Tibial nerve (tissue), 4 donors: ENCODE measurements at places on chromosomes 16 and 17. TPM values are rescaled to one million over a fixed set of nuclear protein-coding genes. Genes with fewer than 3 reads are reported as not detected.

The TMEM238L gene
- total RNA-seq: not detected

The GP1BA gene
- not detected for total RNA-seq

The EXOC3L1 gene
- 2.1 TPM for total RNA-seq

The EPN3 gene
- total RNA-seq: not detected

The VAT1L gene
- 19.0 TPM for total RNA-seq

The GPR179 gene
- total RNA-seq: not detected

The KRT23 gene
- not detected for total RNA-seq

GRCh38 chr16:87245511-87245910 is 71.7 kb downstream of the C16orf95 start:
- peaks cover 2% of the 10 kb centered on the region for H3K27me3 ChIP-seq
- DNase-seq: no peak
- H3K27ac ChIP-seq: no peak overlapping the region
- H3K4me1 ChIP-seq: peaks cover 7% of the 10 kb centered on the region
- no peak overlapping the region for H3K4me3 ChIP-seq

DNA sequence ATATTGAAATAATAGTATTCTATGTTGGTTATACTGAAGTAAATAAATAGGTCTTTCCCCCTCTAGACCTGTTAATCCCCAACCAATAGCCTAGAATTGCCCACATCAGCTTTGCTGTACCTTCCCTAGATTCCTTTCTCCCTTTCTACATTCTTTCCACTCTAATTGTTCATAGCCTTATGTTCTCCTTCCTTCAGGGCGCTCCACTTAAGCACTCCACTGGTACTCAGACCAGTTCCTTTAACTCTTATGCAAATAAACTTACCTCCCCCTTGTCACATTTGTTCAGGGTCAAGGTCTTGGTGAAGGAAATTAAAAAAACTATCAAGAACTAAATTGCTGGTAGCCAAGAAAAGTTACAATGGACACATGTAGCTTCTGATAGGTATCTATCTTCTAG is 294.8 kb downstream of the UTP18 start:
- no peak for DNase-seq
- no peak overlapping the region for H3K4me3 ChIP-seq
- no peaks in the 10 kb centered on the region for H3K4me1 ChIP-seq
- no peaks in the 10 kb centered on the region for H3K27me3 ChIP-seq

- H3K4me1 ChIP-seq: no peaks in the 10 kb centered on the region
- no peak for DNase-seq
- H3K4me3 ChIP-seq: no peak overlapping the region
These were observed 10.7 kb downstream of the C16orf95 start for GRCh38 chr16:87306516-87306915.

GRCh38 chr17:79741401-79741750 is 10.6 kb downstream of the ENPP7 start:
- H3K4me1 ChIP-seq: no peaks in the 10 kb centered on the region
- DNase-seq: no peak
- peaks cover 65% of the 10 kb centered on the region for H3K27me3 ChIP-seq
- H3K27ac ChIP-seq: no peak overlapping the region
- no peaks in the 10 kb centered on the region for H3K36me3 ChIP-seq
- no peak overlapping the region for H3K4me3 ChIP-seq

GRCh38 chr16:17273142-17273561 is 197.6 kb downstream of the XYLT1 start:
- H3K27ac ChIP-seq: no peak overlapping the region
- H3K36me3 ChIP-seq: no peaks in the 10 kb centered on the region
- no peak overlapping the region for H3K4me3 ChIP-seq
- DNase-seq: no peak

DNA sequence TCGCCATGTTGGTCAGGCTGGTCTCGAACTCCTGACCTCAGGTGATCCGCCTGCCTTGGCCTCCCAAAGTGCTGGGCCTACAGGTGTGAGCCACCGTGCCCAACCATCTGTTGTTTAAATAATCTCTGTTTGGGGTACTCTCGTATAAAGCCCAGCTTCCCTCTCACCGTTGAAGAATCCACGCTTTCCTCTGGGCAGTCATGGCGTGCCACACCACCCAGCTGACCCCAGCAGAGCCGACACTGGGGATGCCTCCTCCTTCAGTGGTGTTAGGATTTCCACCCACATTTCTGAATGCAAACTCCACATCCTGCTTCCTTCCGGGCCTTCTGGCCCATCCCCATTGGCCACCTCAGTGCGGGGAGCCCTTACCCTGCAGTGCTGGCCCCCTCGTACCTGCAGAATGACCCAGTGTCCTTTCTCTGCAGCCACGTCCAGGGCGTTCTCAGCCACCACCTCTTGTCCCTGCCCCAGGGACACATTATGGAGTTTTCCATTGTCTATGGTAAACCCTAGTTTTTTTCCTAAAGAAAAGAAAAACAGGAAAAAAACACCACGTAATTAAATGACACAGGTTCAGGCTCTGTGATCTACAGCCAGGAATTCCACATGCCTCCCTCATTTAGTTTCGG is 60.4 kb downstream of the PGS1 start:
- no peak overlapping the region for H3K27ac ChIP-seq
- no peak overlapping the region for H3K4me3 ChIP-seq
- no peak for DNase-seq
- H3K27me3 ChIP-seq: peaks cover 19% of the 10 kb centered on the region

- no peaks in the 10 kb centered on the region for H3K36me3 ChIP-seq
- H3K4me3 ChIP-seq: no peak overlapping the region
- H3K4me1 ChIP-seq: no peaks in the 10 kb centered on the region
- H3K27me3 ChIP-seq: no peaks in the 10 kb centered on the region
These were observed 30.7 kb downstream of the ADGRG5 start for GRCh38 chr16:57572978-57573728.

DNA sequence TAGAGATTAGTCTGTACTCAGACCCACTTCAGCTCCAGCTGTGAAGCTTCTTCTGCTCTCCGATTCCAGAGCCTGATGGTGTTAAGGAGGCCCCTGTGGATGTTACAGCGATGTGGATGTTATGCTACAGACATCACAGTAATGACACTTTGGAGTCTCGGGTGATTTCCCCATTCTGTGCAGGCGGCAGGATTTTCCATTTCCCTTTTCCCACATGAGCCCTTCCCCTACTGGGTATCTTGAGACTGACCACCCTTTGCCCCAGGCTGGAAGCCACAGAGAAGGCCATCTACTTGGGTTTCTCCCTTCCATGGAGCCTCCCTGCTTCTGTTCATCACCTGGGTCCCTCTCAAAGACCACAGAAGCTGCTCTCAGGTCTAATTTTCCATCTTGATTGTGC is 78.3 kb downstream of the KCNJ12 start:
- H3K36me3 ChIP-seq: no peaks in the 10 kb centered on the region
- peaks cover 8% of the 10 kb centered on the region for H3K4me1 ChIP-seq
- no peaks in the 10 kb centered on the region for H3K27me3 ChIP-seq
- H3K27ac ChIP-seq: no peak overlapping the region
- no peak overlapping the region for H3K4me3 ChIP-seq

- no peak for DNase-seq
- no peak overlapping the region for H3K4me3 ChIP-seq
- no peaks in the 10 kb centered on the region for H3K36me3 ChIP-seq
- H3K4me1 ChIP-seq: no peaks in the 10 kb centered on the region
These were observed 72.7 kb downstream of the OMG start for GRCh38 chr17:31224366-31224765.

DNA sequence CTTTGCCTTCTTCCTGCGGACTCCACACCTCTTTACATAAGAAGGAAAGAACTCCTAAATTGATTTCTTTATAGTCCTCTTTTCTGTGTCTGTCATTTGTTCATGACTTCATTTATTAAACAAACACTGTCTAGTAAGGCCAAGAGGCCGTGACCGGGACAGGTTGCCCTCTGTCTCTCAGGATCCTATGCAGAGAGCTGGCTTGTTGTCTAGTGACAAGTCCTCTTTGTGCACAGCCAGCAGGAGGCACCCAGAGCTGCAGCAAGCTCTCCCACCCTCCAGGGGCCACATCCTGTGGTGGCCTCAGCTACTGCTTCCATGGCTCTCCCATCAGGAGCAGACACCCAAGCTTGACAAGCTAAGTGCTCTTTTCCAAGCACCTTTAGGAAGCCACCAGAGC is 50.6 kb downstream of the PLD6 start:
- peaks cover 22% of the 10 kb centered on the region for H3K4me1 ChIP-seq
- no peaks in the 10 kb centered on the region for H3K27me3 ChIP-seq
- DNase-seq: no peak
- no peak overlapping the region for H3K27ac ChIP-seq
- H3K36me3 ChIP-seq: no peaks in the 10 kb centered on the region
- no peak overlapping the region for H3K4me3 ChIP-seq
